T-helper 17 cell (primary cell): ENCODE measurements at places on chromosomes 5 and 9. TPM values are rescaled to one million over a fixed set of nuclear protein-coding genes. Genes with fewer than 3 reads are reported as not detected.

Gene RNF183
- total RNA-seq, result not detected

Gene CFAP90
- not detected for total RNA-seq

DNA sequence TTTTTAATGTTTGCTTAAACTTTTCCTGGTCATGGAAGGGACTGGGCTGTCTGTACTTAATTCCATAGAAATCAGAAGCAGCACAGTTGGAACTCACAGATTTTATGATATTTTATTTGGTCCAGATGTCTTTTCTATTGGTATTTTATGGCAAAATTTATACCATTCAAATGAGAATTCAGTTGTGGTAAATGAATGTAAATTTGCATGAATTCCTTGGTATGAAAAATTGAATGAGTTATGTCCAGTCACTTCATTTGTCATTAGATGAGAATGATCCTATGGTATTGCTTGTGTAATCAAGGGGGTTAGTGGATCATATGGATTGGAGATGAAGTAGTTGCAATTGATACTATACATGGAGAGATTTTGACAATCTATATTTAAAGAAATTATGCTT lies 188.0 kb downstream of the KDM4C start:
- DNase-seq, result no peak
- no peak overlapping the region for H3K4me3 ChIP-seq

DNA sequence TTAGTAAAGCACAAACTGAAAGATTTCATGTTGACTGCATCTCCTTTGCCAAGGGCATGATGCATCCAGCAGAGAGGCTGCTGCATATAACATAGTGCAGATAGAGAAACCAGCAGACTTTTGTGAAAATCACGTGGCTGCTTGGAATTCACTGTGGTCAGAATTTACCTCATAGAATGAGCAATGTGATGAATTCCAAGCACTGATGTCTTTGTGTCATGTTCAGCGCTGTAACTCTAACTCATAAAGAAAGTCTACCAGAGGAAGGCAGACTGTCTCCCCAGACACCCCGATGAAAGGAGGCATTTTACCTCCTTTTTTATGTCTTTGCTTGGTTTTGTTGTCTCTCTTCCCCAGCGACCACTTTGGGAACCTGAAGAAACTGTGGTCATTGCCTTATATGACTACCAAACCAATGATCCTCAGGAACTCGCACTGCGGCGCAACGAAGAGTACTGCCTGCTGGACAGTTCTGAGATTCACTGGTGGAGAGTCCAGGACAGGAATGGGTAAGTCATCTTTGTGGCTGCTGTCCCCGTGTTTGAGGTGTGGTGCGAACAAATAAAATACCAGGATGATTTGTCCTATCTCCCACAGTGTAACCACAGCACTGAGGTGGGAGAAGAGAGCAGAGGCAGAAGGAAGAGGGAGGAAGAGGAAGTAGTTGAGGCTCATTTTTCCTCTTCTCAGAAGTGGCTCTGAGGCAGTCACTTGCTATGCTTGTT lies 42.0 kb downstream of the ITK start:
- H3K4me3 ChIP-seq, result peak overlapping the region; percentile 77
- DNase-seq, result peak; percentile 29
- H3K4me1 ChIP-seq, result peaks cover 51% of the 10 kb centered on the region
- H3K36me3 ChIP-seq, result peaks cover 14% of the 10 kb centered on the region
- peak overlapping the region; percentile 88 for H3K27ac ChIP-seq
- H3K27me3 ChIP-seq, result no peaks in the 10 kb centered on the region
